ENCODE measurements at places on chromosomes 16 and 17.

- no peak for DNase-seq
These were observed 175.3 kb downstream of the NPIPB11 start for GRCh38 chr16:29231244-29231643.

GRCh38 chr17:56679777-56680422 lies 86.4 kb downstream of the NOG start:
- DNase-seq: no peak

DNA sequence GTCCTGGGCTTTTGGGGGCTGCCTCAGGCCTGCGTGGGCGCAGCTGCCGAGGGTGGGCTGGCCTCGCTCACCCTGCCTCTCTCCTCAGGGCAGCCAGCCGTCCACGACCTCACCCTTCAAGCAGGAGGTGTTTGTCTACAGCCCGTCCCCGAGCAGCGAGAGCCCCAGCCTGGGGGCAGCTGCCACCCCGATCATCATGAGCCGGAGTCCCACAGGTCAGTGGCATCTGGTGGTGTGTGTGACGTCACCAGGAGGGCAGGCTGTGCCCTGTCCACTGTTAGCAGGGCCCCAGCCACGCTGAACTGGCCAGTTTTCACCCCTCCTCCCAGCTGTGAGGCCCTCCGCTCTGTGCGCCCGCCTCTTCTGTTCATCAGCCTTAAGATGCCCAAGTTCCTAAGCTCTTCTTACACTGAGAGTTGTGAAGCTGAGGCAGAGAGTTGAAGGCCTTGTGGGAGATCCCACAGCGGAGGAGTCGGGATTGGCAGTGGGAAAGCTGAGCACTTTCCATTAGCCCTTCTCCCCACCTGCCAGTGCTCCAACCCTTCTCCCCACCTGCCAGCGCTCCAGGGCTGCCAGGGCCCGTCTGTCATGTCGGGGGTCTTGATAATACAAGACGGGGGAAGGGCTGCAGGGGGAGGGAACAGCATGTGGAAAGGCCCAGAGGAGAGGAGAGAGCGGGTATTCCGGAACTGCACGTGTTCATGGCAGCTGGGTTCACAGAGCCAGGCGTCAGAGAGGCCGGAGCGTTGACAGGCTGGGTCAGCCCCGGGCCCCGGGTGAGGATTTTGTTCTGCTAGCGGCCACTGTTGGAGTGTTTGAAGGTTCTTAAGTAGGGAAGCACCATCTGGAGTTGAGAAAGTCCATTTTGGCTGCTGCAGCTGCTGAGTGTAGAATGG lies 36.3 kb downstream of the OR1D5 start:
- DNase-seq: no peak

GRCh38 chr17:54860617-54861470 lies 39.8 kb upstream of the TOM1L1 start:
- DNase-seq: no peak

GRCh38 chr16:66166490-66166889 lies 200.0 kb upstream of the CDH5 start:
- no peak for DNase-seq

GRCh38 chr16:50595859-50596258 lies 47.7 kb downstream of the NKD1 start:
- no peak for DNase-seq

DNA sequence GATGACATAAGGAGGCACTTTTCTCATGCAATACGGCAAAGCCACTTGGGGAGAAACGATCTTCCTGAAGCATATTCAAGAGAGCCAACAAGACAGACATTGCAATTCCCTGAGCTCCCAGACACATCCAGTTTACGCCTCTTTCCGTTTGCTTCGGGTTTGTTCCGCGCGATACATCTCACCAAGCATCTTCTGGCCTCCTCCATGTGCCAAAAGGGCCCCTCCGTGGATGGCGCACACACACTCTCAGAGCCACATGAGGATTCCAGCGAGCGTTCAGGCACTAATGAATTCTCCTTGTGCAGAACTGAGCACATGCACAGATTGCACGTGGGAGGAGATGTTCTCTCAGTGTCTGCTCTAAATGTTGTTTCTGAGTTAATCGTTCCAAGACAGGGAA lies 146.7 kb upstream of the SHISA6 start:
- DNase-seq: no peak

DNA sequence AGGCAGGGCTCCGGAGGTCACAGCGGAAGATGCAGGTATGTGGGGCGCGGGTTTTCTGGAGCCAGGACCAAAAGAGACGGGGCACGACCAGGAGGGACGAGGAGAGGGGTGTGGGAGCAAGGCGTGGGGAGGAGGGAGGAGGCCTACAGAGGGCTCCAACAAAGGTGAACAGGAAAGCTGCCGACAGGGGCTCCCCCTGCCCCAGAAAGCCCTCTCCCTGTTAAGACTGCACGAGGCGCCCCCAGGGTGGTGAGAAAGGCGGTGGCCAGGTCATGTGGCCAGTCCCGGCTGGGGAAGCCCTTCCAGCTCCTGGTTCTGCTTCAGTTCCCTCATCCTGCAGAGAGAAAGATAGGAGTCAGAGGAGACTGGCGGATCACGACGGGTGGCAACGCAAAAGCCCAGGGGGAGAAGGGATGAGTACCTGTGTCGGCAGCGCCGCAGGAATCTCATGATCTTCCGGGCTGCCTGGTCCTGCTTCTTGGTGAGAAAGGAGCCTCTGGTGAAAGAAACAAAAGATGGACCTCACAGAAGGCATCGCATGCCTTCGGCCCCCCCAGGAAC lies 949 bp upstream of the SPAG7 start:
- DNase-seq: no peak

- DNase-seq: no peak
These were observed 209.4 kb downstream of the ZFHX3 start for GRCh38 chr16:72838586-72838910.
